ENCODE measurements at places on chromosomes 13 and 19.

DNA sequence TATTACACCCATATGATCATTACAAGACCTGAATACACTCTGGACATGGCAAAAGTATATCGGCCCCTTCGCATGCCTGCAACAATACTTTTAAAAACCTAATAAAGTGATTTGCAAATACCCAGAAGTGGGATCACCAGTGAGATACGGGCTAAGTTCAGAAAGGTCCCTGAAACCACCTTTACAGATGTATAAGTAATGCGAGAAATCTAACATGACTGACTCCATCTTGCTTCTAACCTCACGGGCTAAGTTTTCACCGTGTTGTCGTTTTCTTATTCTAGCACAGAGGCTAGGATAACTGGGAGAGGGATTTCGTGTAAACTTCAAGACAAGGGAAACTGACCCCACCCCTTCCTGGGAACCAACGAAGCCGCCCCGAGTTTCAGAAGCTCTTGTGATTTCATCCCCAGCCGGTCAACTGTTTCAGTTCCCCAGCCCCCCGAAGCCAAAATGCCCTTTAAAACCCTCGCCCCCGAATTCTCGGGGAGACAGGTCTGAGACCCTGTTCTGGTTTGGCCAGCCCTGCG is 703 bp downstream of the NEK3 start:
- DNase-seq: no peak

DNA sequence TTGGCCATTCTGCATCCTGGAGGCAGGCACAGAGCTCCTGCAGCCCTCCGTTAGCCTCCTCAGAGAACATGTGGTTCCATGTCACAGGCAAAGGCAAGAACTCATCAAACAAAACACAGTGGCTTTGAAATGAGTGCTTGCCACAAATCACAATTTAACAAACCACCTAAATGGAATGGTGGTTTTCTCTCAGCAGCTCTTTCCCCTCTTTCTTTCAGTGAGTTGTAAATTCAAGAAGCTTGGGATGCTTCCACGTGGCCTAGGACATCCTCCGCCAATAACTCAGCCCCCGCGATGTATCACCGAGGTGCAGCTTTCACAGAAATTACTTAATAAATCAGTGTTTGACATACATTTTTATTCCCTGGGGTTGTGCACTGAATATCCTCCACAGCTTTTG is 65.4 kb upstream of the RFC3 start:
- DNase-seq: no peak

GRCh38 chr13:31870511-31870910 is 131.2 kb downstream of the RXFP2 start:
- DNase-seq: no peak

DNA sequence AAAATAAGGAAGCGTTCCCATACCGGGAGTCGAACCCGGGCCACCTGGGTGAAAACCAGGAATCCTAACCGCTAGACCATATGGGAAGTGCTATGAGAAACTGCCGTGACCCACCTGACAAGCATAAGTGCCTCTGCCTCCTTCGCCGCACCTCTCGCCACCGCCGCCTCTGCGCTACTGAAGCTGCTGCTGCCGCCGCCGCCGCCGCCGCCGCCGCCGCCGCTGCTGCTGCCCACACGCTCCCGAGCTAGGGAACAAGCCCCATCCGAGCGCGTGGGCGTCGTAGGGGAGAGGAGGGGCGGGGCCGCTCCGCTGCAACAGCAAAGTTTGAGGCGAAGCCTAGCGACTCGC is 610 bp upstream of the WBP4 start:
- DNase-seq: peak; percentile 30

GRCh38 chr13:27199211-27199610 is 27.6 kb upstream of the USP12 start:
- DNase-seq: no peak

GRCh38 chr19:48354332-48354992 is 9.3 kb downstream of the TMEM143 start:
- DNase-seq: no peak

DNA sequence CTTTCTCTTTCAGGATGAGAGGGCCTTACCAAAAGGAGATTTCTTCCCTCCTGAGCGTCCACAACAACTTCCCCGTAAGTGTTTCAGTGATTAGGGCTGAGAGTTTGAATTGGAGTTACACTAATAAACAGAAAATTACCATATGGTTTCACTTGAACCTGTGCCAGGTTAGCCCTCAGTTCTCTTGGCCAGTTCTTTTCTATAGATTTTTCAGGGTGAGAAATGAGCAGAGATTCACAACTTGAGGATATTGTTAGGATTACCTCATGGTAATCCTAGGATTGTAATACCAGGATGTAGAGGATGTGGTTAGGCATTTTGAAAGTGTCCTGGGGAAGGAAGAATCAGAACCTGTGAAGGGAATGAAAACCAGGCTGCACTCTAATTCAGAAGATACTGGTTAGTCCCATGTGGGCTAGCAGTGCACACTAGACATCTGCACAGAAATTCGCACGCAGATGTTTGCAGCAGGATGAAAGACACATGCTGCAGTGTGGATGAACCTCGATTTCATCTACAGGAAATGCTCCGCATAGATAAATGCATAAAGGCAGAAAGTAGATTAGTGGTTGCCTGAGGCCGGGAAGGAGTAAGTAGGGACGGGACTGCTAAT is 24.1 kb downstream of the HNRNPM start:
- no peak for DNase-seq

DNA sequence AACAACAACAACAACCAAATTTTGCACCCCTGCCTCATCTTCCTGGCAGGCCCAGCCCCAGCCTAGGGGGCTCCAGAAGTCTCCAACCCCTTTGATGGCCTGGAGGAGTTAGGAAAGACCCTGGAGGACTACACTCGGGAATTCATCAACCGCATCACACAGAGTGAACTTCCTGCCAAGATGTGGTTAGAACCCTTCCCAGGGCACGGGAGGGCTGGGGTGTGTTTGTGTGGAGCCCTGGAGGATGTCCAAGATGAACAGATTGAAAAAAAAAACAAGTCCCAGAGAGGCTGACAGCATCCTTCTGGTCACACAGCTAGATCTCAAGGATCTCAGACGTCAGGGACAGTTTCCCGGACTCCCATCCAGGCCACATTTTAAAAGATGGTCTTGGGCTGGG is 13.3 kb downstream of the APOC1 start:
- DNase-seq: no peak

DNA sequence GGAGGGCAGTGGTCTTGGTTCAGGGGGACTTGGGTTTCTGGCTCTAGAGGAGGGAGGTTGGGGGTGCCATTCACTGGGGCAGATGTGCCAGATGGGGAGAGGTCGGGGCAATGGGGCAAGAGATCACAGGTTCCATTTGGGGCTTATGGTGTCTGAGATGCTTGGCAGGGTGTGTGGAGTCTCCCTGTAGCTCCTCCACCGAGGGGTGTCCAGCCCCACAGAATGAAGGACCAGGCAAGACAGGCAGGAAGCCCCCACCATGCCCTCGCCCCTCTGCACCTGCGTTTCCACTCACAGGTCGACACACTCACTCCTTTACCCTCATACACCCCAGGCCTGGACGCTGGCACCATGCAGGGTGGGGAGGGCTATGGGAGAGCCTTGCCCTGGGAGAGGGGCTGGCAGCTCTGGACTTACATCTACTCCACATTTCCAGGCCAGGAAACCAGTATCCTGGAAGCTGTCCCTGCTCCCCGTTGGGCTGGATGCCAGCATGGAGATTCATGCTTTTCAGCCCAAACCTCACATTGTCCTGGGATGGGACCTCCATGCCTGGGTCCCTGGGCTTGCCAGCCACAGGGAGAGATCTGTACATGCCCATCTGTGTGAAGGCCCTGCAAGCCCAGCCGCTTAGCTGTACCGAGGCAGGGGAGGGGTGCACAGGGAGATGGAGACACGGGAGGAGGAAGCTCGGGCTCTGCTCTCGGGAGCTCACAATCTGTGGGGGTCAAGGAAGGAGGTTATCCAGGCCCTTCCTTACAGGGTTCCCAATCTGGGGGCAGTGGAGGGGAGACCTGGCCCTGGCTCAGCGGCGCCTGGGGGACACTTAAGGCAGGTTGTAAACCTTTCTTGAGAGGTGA is 77.1 kb downstream of the CHST8 start:
- no peak for DNase-seq

DNA sequence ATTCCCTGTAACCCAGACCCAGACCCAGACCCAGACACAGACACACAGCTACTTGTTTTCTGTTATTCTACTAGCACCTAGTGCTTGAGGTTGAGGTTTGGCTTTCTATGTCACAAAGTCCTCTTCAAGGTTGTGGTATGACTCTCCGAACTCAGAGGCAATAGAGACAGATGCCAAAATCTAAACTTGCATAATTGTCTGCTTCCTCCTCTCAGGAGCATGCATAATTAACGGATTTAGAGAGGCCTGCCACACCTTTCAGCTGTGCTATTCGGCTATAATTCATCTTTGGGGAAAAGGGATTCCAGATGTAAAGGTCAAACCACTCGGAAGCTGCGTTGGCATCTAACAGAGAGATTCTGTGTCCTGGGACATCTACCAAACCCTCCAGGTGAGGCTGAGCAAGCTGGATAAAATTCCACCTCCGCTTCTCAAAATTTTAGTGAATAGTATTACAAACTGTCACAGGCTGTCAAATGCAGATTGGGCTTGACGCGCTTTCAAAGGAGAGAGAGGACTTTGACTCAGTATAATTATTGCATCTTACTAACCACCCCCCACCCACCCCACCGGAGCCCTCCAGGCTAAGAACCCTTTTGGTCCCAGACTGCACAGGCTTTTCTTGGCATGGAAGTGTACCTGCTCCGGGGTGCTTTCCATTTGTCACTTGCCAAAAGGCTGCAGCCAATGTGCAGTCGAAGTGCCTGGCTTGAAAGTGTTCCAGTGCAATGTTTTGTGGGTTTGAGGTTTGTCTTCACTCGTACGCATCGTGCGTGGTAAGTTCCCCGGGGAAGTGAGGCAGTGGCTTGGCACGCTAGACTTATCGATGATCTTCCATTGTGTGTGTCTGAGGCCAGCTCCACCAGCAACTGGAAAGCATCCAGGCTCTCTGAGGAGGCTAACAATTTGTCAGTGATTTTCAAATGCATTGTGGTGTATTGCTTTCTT is 194.1 kb downstream of the TDRD3 start:
- no peak for DNase-seq

GRCh38 chr13:42970824-42971690 is 21.0 kb downstream of the EPSTI1 start:
- DNase-seq: no peak

- no peak for DNase-seq
Observed at GRCh38 chr13:90415902-90416301, 931.6 kb upstream of the MIR17HG start.

DNA sequence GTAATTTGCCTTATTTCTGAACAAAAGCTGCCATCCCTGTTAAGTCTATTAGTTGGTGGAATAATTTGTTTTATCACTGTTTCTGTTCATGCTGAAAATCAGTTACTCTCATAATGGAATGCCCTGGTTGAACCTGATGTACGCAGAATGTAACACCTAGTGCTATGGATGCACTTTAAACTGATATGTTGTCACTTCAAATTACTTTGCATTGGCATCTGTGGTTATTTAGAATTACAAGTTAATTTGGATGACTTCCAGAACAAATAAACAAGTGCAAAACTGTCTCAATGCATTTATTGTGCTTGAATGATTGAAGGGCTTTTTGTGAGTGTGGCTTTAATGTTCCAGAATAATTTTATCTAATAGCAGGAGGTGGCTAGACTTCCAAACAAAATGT is 368.2 kb upstream of the SLITRK5 start:
- no peak for DNase-seq

GRCh38 chr19:3790209-3790734 is 4.1 kb upstream of the MATK start:
- no peak for DNase-seq

- DNase-seq: no peak
Observed at GRCh38 chr19:30667227-30667626, 295.0 kb downstream of the ZNF536 start.

DNA sequence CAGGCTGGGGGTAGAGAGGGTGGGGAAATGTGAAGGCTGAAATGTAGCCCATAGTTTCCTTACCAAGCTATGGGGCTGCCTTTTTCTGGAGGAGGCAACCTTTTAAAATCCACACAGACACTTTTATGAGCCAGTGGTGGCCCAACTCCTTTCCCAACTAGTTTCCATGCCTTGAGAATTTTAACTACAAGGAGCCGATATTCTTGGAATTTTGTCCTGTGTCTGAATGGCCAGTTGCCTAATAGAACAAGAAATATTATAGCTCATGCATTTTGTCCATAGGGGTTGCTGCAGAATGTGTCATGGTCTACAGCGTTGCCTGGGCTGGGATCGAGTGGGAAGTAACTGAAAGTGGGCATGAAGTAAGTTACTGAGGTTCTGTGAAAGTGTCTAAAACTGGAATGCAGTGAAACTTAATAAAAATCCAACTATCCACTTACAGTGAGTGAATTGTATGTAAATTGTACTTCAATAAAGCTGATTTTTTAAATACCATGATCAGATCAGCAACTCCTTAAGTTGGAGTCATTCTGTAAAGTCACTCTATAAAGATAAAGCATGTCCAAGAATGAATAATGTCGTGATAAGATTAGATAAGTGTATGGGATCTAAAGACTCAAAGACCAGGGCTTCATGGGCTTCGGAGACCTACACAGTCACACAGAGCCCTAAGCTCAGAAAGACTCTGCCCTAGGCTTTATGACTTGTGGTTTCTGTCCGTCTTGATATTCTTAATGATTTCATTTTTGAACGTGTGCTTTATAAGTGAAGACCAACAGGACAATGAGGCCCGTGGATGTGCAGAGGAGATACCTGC is 122.6 kb upstream of the FNDC3A start:
- DNase-seq: no peak

GRCh38 chr13:80339912-80340650 is 845 bp downstream of the SPRY2 start:
- DNase-seq: no peak

DNA sequence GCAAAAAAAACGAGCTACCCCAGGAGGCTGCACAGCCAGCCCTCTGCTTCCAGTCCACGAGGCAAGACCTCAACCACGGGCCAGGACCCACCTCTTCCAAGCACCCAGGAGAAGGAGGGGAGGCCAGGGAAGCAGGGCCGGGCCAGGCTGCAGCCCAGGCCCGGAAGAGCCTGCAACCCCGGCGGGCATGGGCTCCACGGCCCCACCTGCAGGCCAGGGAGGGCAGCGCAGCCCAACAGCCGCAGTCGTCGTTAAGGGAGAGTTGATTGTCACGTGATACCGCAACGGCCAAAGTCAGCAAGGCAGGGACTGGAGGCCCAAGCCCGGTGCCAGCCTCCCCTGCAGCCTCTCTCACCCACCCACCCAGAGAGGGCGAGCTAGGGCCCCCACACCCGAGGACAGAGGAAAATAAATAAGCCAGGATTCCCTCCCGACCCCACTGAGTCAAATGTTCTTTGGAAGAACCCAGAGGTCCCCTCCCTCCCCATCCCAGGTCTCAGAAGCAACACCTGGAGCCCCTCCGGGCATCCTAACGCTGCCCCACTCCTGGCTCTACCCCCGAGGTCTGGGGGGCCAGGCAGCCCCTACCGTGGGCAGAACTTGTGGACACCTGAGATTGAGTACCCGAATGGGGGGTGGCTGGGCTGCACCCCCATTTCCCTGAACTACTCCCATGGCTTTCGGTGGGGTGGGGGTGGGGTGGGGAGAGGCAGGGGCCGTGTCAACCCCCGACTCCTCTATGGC is 5.2 kb upstream of the REXO1 start:
- peak; percentile 80 for DNase-seq

DNA sequence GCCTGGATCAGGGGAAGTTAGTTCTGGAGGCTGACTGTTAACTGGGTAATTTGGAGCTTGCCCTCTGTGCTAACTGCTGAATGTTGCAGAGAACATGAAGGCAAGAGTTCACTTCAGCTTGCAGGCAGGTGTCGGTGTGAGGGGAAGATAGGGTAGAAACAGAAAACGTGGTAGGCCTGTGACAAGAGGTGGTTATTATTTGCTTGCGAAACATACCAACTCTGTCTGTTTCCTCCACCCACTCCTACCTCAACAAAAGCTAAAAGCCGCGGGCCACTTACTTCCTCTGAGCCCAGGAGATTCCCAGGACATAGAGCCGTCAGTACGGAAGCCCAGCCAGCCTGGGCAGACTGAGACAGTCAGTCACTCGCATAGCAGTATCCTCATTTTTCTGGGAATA is 119.2 kb upstream of the ABCC4 start:
- DNase-seq: no peak
